ENCODE measurements at places on chromosomes 12 and 14.

DNA sequence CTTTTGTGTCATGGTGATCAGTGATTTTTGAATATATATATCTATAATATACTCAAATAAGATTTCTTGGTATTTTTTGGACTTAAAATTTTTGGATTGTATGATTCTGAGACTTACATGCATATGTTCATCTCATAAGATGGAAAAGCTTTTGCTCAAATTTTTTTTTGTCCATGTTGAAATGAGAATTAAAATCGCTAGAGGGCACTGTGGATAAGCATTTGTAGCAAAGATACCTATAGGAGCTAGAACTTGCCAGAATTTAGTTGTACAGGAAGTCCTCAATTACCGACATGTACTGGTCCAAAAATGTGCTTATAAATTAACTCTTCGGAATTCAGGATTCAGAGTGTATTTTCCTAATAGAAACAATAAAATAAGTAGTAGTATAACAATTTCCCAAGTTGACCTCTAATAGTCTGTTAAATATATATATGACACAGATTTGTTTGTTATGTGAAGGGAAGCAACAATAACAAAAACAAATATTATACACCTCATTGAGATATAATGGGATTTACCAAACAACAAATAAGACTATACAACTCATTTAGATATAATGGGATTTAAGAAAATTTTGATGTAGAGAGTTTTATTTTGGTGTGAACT is 179.6 kb downstream of the TMEM117 start:
- DNase-seq = no peak

DNA sequence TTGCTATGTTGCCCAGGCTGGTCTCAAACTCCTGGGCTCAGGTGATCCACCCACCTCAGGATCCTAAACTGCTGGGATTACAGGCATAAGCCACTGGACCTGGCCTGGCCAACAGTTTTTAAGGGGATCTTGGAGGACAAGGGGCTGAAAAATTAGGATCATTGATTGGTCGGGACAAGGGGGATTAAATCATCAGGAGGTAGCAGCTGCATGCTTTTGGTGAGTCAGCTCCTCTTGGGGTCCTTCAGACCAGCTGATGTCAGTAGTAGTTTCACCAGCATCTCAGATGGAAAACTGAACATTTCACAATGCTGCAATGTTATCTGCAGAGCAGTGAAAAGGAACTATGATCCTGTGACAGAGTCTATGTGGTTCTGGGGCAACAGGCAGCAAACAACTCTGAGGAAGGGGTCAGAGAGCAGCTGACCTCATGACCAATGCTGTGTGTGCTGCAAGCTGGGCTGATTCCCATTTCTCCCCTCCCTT is 6.3 kb downstream of the LRRC74A start:
- no peak for DNase-seq

- DNase-seq = no peak
Observed at GRCh38 chr12:68759852-68760251, 13.9 kb downstream of the SLC35E3 start.

GRCh38 chr12:113058553-113058952 is 2.0 kb downstream of the DTX1 start:
- no peak for DNase-seq

GRCh38 chr14:45156067-45156466 is 20.3 kb downstream of the FANCM start:
- DNase-seq = no peak

DNA sequence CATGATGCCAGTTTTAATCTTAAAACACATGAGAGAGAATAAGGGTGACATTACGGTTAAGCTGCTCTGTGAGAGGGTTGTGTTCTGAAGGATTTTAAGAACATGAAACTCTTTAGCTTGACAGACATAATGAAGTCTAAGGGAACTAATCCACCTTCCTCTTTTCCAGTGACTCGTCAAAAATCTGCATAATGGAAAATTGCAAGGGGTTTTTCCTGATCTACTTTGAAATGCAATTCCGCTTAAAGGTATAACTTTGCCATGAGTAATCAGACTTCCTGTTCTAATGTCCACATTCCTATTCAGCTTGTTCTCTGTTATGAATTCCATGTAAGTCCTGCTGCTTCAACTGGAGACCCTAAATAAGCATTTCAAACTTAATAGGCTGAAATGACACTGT is at the start of gene ZNF705A:
Gene ZNF705A (plus strand): TSS at position 171 of the 400 bp plus-strand sequence. CDS start 15,611 bp downstream, outside the sequence.
- no peak for DNase-seq
